ENCODE measurements at places on chromosomes 2 and 18.

DNA sequence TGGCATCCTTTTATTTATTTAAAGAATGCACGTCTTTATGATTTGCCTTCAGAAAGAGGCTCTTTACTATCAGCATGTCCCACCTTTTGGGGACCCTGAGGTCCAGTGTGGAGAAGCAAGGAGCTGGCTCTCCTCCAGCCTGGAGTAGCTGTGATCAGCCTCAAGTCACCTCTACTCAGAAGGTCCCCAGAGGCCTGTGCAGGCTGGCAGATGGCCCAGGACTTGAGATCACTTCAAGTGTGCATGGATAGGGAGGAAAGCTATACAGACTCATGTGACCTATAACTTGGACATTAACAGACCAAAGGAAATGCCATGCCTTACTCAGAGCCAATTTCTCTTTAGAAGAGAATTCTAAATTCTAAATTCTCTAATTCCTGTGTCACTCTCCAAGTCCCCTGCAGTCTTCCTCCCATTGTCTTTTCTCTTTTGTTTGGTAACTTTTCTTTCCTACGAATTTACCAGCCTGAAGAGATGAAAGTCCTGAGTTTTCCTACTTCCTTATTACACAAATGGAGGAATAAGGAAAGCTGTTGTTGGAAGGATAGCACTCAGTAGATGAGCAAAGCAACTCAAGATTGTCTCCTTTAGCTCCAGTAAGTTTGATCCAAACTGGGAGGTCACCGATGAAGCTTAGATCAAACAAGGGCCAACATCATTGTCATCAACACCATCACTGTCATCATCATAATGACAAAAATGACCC, 163.9 kb downstream of the GFPT1 start:
- DNase-seq: no peak

- DNase-seq: no peak
These were observed 7.8 kb downstream of the RAX start for GRCh38 chr18:59265246-59265973.

GRCh38 chr18:31680433-31680811, 4.0 kb downstream of the B4GALT6 start:
- DNase-seq: no peak

GRCh38 chr2:43798300-43798699, 24.5 kb downstream of the DYNC2LI1 start:
- no peak for DNase-seq

- no peak for DNase-seq
These were observed 43.1 kb downstream of the MAP4K4 start for GRCh38 chr2:101740555-101740964.

GRCh38 chr2:234289834-234290590, 206.9 kb downstream of the ARL4C start:
- DNase-seq: no peak

- no peak for DNase-seq
These were observed 88.2 kb downstream of the SCG2 start for GRCh38 chr2:223513771-223514455.

Measured in HS-27A (cell line).